ENCODE measurements at places on chromosomes 12 and 14.

DNA sequence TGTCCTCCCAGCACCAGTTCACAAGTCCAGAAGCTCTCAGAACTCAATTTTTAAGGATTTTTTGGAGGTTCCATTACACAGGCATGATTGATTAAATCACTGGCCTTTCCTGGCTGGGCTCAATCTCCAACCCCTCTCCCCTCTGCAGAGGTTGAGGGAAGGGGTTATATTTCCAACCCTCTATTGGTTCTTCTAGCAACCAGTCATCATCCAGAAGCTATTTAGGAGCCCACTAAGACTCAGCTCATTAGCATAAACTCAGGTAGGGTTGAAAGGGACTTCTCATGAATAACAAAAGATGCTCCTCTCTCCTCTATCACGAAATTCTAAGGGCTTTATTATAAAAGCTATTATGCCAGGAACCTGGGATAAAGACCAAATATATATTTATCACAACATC is 41.5 kb downstream of the SPPL3 start:
- DNase-seq: no peak

DNA sequence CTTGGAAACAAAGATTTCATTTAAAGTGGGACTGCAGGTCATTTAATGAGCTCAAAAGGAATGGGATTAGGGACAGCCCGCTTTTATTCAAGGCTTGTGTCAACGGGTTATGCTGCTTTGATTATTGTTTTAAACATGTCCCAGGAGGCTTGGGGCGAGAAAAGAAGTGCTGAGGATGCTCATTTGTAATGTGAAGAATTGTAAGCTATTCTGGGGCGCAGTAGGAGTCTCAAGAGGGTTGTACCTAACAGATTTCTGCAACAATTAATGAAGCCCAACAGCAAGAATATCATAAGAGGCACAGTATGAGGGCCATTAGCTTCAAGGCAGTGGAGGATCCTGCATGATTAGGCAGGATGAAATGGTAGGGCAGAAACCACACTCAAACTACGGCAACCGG is 122.5 kb downstream of the KTN1 start:
- no peak for DNase-seq

- no peak for DNase-seq
Measured at GRCh38 chr14:49424436-49425331, 161.5 kb downstream of the RPS29 start.

GRCh38 chr14:29339494-29340172 is 573.0 kb downstream of the FOXG1 start:
- DNase-seq: no peak

GRCh38 chr14:101019990-101020710 is 116.6 kb upstream of the RTL1 start:
- DNase-seq: no peak

GRCh38 chr12:94167071-94167755 is 18.8 kb downstream of the PLXNC1 start:
- no peak for DNase-seq

DNA sequence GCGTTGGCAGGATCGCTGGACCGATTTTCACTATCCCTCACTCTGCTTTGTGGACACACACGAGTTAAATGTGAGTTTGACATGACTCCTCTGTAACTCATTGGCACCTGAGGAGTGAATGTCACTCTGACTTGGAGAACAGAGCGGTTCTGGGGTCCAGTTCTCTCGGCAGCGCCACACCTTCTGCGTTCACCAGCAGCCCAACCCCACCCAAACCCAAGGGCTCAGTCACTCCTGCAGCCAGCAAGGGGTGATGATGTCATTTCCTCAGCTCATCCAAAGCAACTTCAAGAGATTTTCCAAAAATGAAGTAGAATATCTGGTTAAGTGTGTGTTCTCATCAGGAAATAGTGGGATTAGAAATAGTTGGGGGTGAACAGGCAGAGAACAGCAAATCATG is 36.3 kb downstream of the ADGRD1 start:
- DNase-seq: no peak

DNA sequence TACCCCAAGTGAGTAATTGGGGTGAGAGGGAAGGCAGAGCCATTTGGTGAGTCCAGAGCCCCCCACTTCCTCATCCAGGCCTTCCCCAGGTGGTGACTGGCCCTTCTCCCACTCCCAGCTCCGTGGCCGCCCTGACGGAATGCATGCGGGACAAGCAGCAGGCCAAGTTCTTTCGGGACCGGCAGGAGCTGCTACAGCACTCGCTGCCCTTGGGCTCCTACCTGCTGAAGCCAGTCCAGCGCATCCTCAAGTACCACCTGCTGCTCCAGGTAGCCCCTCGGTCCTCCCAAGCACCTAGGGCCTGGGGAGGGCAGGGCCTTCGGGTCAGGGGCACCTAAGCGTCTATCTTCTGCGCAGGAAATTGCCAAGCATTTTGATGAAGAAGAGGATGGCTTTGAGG is 26.5 kb downstream of the PLEKHG3 start:
- DNase-seq: peak; percentile 8

GRCh38 chr12:109258201-109258600 is 50.9 kb downstream of the FOXN4 start:
- DNase-seq: no peak

DNA sequence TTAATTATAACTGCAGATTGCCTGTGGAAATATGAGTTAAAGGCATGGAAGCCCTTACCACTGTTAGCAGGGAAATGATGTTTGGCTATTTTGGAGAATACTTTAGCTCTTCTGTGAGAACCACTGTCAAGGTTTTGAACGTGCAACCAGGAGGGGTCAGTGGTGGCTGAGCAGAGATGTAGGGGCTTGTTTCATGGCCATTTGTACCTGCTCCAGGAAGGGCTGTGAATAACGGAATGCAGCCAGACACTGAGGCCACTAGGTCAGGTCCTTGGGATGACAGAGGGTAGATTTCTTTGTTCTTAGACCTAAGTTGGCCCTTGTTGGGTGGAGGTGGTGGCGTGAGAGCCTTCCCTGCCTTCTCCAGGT is 8.3 kb downstream of the TRAF3 start:
- DNase-seq: no peak

DNA sequence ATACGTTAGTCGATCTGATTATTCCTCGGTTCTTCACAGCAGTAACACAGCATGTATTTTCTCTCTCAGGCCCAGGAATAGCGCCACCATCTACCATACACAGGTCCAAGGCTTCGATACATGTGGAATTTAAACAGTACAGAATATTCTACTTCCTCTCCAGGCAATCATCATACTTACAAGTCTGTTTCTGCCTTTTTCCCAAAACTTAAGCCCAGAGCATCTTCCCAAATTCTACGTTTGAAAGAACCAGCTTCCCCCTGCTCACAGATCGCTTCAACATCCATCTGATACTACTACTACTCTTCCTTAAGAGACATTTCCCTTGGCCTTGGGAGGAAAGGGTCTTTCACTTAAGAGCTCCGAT is 626 bp downstream of the TXNDC16 start:
- DNase-seq: no peak

- no peak for DNase-seq
Measured at GRCh38 chr12:127339065-127339464, 927.9 kb upstream of the TMEM132C start.

GRCh38 chr12:12432364-12432763 is 75.5 kb downstream of the BORCS5 start:
- no peak for DNase-seq

- no peak for DNase-seq
Measured at GRCh38 chr12:5511256-5511643, 79.3 kb downstream of the NTF3 start.

GRCh38 chr14:104113631-104114420 is 24.6 kb upstream of the KIF26A start:
- peak; percentile 20 for DNase-seq

GRCh38 chr12:128971802-128972201 is 118.5 kb downstream of the GLT1D1 start:
- no peak for DNase-seq

DNA sequence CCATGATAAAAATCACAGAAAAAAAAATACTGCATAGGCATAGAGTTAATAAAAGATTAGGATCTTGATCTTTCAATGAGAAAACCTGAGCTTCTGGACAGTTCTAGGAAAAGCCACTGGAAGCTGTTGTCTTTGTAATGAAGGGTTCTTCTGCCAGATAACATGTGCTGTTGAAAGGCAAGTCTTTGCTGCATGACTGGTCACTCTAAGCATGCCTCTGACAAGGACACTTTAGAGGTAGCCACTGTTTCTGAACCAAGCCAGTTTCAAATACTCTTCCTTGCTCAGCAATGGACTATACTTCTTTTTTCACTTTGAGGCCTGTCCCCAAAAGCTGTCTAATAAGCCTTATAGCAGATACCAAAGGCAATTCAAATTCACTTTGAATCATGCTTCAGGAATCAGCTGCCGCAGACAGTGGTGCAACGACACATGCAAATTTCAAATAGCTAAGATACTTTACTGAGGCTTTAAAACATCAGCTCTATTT is 70.2 kb downstream of the BTG1 start:
- no peak for DNase-seq

DNA sequence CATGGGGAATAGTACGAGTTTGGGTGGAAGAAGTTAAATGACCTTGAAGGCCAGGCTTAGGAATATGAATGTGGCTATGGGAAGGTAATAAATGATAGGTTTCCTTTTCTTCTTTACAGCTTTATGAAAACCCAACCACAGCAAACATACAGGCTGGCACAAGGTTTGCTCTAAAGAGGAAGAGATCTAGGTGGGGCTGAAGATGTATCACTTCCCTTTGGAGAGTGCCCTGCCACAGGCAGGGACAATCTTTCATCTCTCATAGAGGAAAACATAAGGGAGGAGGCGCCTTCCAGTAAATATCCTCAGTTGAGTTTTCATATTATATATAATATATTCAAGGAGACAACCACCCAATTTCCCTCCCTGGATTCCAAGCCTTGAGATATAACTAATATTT is 72.9 kb upstream of the FRMD6 start:
- no peak for DNase-seq

GRCh38 chr12:55037351-55037987 is 17.7 kb downstream of the NEUROD4 start:
- no peak for DNase-seq

- DNase-seq: no peak
Measured at GRCh38 chr14:55116246-55117030, 12.6 kb upstream of the LGALS3 start.

GRCh38 chr14:39033371-39033770 is 69.7 kb downstream of the SEC23A start:
- no peak for DNase-seq

DNA sequence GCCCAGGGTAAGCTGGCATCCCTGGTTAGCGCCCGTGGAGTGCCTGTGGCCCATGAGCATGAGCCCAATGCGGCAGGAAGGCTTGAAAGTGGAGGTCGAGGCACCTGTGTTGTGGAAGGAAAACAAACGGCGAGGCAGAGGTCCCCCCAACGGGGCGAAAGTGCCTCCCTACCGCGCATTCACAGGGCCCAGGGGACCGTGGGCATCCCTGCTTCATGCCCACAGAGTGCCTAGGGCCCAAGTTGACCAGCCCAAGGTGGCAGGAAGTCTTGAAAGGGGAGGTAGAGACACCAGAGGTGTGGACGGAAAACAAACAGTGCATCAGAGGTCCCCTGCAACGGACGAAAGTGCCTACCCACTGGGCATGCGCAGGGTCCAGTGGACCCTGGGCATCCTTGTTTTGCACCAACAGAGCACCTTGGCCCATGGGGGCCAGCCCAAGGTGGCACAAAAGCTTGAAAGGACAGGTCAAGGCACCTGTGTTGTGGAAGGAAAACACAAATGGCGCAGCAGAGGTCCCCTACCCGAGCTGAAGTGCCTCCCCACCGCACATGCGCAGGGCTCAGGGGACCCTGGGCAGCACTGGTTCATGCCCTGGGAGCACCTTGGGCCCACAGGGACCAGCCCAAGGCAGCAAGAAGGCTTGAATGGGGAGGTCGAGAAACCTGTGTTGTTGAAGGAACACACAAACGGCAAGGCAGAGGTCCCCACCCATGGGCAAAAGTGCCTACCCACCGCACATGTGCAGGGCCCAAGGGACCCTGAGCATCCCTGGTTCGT is 377.5 kb downstream of the ALG10 start:
- DNase-seq: peak; percentile 11

DNA sequence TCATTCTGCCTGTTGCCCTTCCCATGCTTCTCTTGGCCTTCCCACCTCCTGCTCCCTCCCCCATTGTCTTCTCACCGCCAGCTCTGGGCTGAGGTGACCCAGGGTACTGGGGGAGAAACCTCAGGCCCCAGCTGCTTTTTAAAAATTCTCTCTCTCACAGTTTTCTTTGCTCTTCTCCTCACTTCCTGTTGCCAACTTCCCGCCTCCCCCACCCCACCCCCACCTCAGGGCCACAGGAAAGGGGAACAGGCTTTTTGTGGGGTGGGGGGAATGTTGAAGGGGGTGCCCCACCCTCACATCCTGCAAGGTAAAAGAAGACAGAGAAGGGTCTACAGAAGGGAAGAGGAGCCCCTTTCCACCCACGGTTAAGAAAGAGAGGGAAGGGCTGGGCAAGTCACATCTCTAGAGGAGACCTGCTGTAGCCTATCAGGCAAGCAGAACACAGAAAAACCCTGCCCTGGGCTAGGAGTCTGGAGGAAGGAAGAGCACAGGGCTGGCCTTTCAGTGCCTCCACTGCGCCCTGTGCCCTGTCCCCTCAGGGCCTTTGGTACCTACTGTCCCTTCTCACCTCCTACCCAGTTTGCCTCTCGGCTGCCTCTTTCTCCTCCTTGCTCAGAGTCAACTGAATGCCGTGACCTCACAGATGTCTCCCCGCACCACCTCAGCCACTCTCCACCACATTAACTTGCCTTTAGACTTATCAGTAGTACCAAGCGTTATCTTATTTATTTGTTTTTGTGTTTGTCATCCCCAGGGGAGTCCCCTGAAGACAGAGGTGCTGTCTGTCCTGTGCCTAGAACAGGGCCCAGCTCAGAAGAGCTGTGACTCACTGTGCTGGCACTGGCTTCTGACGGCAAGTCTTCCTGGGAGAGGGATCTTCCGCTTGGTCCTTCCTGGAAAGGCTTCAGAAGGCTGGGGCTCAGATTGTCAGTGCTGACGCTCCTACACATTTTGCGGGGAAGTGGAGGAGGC is 1.7 kb downstream of the ARHGAP9 start:
- no peak for DNase-seq

DNA sequence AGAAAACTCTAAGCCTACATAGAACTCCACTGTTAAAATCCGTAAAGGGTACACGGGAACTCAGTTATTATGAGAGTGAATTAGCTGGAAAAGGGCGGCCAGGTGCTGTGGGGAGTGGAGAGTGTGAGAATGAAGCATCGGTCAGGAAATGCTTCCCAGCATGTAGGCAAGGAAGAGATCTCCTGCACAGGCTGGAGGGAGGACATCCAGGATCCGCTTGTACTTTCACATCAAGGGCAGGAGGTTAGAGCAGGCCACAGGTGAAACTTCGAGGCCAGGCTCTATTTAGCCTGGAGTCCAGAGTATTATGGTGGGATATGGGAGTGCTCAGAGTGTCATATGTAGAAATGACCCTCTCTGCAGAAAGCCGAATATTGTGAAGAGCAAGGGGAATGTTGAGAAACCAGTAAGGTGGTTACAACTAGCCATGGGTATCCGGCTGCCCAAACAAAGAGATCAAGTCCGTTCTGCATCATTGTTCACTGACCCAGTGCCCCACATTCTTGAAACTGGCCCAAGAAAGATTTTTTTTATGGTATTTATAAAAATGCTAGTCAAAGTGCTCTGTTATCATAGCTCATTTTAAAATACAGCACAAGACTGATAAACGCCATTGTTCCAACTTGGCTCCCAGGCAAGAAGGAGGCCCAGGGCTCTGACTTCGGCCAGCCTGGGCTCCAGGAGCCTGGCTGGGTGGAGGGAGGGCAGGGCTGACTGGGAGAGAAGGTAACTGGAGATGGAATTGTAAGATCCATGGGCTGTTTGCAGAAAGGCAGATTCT is 79.4 kb upstream of the HIF1A start:
- no peak for DNase-seq

GRCh38 chr12:71900091-71900490 is 38.6 kb upstream of the TPH2 start:
- DNase-seq: no peak

- DNase-seq: no peak
Measured at GRCh38 chr14:98899441-98899840, 372.6 kb downstream of the BCL11B start.

Measured in right lobe of liver (tissue), 6 donors.